ENCODE measurements at places on chromosomes 6 and 20. TPM values are rescaled to one million over a fixed set of nuclear protein-coding genes. Genes with fewer than 3 reads are reported as not detected.

DNA sequence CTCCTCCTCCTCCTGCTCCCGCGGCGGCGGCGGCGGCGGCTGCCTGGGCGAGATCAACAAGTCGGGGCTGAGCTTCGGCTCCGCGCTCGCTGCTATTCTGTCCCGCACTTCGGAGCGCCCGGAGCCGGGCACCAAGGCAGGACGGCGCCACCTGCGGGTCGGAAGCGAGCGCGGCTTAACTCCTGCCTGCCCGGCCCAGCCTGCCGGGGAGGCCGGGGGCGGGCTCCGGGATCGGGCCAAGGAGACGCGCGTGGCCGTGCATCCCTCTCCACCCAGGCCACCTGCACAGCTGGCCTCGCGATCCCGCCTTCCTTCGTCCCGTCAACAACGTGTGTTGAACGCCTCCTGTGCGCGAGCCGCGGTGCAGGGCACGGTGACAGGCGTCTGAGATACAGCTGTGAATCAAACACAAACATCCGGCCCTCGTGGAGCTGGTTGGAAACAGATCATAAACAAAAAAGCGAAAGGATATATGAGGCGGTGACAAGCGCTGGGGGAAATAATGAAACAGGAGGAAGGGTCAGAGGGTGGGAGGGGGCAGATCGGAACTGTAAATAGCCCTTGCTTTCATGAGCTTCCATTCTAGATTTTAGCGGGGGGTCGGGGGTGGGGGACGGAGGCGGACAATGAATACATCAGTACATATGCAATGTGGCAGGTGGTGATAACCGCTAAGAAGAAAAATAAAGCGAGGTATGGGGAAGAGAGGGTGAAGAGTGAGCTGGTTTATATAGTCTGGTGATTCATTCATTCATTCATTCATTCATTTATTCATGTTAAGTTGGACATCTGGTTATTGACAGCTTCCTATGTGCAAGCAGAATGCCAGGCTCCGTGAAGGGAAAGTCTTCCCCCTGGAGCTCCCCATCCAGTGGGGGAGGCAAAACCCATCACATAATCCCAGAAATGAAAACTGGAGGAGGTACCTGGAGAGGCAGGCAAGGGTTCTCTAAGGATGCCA is 2.0 kb upstream of the KCNB1 start:
- DNase-seq, result peak; percentile 94

DNA sequence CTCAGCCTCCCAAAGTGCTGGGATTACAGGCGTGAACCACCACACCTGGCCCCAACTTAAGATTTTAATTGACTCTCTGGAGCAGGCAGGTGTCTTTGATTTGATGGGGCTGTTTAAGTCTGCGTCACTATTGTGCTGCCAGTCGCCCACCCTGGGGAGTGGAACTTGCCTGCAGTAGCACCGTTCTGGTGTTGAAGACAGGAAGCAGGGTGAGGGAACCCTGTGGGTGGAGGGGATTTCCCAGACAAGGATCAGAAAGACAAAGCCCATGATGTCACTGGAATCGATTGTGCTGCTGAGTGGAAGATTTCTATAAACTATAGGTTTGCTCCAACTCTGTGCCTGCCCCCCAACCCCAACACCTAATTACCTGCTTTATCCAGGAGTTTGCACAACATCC is 11.0 kb downstream of the ALDH8A1 start:
- no peak for DNase-seq

DNA sequence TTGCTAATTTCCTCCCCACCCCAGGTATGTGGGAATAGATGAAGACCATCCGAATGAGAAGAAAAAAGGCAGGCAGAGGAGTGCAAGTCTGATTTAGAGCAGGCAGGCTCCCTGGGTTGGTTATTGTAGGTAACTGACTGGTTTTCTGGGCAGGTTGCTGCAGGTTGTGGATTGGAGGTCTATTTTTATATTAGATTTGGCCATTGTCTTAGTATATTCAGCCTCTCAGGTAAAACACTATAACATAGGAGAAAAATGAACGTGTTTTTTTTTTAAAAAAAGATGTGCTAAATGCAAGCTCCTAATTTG is 492 bp upstream of the TBC1D7 start:
- DNase-seq, result no peak

- DNase-seq, result peak; percentile 80
These were observed at the start of gene POM121L2 for GRCh38 chr6:27312146-27312949. Gene POM121L2 (minus strand): TSS chr6:27312273. CDS start chr6:27312170, 103 bp downstream.

DNA sequence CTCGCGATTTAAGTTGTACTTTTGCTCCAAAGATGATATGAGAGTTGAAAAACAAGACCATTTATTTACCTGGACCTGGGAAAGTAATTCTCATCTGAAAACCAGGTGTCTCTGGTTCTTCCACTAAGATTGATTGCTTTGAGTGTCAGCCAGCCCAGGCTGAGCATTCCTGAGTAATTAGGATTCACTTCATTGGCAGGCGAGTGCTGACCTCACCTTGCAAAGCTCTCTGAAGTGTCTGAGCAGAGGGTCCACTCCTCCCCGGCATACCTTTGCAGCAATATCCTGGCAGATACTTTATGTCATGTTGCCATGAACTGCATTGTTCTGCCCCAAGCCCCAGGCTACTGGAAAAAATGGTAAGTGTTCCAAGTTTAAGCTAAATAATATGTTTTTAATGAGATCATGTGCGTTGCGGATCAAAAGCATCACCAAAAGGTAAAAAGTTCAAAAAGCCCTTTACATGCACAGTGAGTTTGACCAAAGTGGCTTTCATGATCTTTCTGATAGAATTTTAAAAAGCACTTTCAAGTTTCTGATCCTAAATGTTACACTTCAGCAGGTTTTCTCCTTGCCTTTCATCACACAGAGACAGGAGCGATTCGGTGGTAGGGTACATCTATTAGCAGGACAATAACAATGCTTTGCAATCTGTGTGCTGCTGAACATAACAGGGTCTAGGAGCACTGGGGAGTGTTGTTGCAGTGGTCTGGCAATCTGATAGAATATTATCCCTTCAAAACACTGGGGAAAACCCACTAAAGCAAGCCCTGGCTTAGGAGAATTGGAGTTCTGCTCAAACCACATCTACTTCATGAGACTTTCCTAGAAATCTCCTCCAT is 127.8 kb upstream of the EEF1E1 start:
- no peak for DNase-seq

- DNase-seq, result no peak
These were observed 151.3 kb downstream of the DTNBP1 start for GRCh38 chr6:15511248-15512125.

GRCh38 chr6:135972150-135972549 is 120.6 kb downstream of the PDE7B start:
- no peak for DNase-seq

DNA sequence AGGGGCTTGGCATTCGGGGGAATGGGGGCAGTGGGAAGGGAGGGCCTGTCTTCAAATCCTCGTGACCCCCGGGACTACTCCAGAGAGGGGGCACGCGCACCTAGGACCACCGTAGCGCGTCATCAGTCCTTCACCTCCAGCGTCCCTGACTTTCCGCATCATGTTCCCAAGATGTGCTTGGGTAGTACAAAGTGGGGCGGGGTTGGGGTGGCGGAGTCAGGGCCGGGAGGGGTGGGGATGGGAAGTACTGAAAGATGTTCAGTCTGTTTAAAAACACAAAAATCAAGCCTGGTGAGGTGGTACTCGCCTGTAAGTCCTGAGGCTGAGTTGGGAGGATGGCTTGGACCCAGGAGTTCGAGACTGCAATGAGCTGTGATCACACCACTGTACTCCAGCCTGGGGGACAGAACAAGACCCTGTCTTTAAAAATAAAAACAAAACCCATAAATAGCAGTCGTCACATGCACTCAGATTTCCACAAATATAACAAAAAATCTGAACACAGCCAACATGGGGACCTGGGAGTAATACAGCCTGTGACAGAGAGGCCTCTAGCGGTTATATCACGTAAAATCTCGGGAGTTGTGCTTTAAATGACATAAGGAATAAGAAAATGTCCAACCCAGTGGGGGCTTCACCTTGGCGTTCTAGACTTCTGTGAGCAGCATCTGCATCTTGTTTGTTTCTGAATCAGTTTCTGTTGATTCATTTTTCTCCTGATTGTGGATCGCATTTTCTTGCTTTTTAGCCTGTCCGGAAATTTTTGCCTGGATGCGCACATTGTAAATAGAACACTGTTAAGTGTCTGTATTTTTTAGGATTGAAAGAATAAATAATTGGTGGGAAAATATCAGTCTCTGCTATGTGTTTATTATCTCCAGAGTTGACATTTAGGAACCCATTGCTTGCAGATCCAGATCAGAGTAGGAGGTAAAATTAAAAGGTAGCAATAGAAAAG is 698 bp upstream of the LRP11 start:
- DNase-seq, result peak; percentile 41

GRCh38 chr6:139765825-139766285 is 391.4 kb upstream of the CITED2 start:
- no peak for DNase-seq

VSTM2L gene
- total RNA-seq, result 18.3 TPM

SLPI gene
- total RNA-seq, result 276 TPM
